Fibroblast of mammary gland (primary cell): ENCODE measurements at places on chromosomes 16 and 17.

- DNase-seq, result no peak
Measured at GRCh38 chr17:61484174-61484573, 32.0 kb downstream of the TBX4 start.

- no peak for DNase-seq
Measured at GRCh38 chr17:9705745-9706144, 60.4 kb downstream of the USP43 start.

GRCh38 chr16:84937196-84938005 is 73.9 kb downstream of the ZDHHC7 start:
- no peak for DNase-seq

GRCh38 chr16:87250431-87250960 is 66.7 kb downstream of the C16orf95 start:
- DNase-seq, result no peak

- peak; percentile 60 for DNase-seq
Measured at GRCh38 chr17:55546991-55547664, 35.9 kb upstream of the SMIM36 start.

DNA sequence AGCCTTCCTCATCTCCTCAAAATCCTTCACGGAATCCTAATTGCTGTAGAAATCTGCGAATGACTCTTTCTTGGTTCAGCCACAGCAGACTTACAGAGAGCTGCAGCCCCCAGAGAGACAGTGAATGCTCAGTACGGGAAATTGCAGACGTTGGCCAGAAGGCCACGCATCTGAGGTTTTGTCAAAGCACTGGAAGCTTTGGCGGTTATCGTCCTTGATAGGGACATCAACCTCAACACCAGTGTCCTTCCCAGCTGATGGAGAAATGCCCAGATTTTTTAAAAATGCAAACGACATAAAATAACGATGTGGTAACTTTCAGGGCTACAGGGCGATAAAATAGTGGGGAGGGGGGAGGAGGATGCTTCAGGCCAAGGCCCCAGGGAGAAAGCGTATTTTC is 166.6 kb upstream of the CIBAR2 start:
- no peak for DNase-seq

DNA sequence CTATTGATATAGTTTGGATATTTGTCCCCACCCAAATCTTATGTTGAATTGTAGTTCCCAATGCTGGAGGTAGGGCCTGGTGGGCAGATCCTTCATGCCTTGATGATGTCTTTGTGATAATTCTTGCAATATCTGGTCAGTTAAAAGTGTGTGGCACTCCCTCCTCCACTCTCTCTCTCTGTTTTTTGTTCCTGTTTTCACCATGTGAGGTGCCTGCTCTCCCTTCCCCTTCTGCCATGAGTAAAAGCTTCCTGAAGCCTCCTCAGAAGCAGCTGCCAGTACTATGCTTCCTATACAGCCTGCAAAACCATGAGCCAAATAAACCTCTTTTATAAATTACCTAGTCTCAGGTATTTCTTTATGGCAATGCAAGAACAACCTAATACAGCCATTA is 47.3 kb downstream of the TOM1L2 start:
- DNase-seq, result no peak

DNA sequence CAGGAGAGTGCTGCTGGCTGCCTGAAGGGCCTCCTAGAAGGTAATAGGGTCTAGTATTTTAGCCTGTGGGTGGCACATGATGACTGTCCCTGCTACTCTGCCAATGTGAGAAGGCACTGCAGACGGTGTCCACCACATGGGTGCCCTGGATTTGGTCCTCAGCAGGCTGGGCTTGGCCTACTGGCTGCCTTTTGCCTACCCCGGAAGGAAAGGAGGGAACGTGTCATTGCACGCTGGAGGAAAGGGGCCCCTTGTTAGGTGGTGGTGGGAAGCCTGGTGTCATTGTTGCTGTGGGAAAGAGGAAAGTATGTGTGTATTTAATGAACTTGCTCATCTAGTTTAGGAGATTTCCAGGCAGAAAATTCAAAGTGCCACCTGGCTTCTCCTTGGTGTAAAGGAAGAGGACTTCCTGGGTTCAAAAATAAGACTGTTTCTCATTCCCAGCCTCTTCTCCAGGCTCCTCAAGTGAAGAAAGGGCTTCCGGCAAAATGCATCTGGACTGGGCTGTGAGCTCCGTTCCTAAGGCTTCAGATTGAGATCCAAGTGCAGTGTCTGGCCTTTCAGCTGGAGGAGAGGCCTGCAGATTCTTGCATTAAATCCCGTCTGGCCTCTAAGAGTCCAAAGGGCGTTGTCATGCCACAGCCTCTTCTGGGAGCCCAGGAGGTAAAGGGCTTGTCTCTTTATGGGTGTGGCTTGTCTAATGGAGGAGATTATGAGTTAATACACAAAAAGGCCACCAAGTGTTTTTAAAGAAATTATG is 55.1 kb downstream of the RPTOR start:
- DNase-seq, result peak; percentile 30

DNA sequence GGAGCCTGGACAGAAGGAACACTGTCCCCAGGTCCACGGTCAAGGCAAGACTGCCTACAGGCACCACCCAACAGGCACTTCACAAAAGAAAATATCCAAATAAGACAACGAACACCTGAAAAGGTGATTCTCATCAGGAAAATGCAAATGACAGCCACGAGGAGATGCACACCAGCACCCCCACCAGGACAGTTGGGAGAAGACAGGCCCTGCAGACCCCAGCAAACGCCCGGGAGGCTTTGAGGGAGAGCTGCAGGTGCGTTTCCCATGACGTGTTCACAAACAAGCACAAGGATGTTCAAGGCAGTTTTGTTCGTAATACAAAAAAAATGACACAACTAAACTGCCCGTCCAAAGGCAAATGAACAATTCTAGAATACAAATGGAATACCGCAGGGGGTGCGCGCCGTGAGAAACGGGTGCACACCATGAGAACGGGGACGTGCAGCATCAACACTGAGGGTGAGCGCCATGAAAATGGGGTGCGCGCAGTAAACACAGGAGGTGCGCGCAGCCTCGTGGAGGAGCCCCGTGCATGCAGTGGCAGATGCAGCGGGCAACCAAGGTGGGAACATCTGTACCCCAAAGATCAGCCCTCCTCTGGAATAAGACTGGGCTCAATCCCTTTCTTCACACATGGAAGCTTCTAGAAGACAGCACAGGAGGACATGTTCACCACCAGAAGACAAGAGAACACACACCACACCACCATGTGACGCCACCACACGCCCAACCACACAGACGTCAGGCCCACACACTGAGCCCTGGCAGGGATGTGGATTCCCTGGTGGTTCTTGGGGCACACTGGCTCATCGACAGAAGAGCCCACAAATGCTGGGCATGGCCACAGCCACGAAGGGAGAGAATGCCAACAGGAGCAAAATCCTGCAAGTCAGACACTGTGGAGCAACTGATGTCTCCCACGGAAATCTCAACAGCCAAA is 91.2 kb downstream of the ZNF778 start:
- no peak for DNase-seq

- DNase-seq, result no peak
Measured at GRCh38 chr16:70258065-70258464, 6.3 kb upstream of the EXOSC6 start.

- DNase-seq, result peak; percentile 79
Measured at GRCh38 chr17:43661699-43662412, at the start of gene MEOX1. Gene MEOX1 (minus strand): TSS chr17:43661922. CDS start chr17:43661534, 388 bp downstream.

DNA sequence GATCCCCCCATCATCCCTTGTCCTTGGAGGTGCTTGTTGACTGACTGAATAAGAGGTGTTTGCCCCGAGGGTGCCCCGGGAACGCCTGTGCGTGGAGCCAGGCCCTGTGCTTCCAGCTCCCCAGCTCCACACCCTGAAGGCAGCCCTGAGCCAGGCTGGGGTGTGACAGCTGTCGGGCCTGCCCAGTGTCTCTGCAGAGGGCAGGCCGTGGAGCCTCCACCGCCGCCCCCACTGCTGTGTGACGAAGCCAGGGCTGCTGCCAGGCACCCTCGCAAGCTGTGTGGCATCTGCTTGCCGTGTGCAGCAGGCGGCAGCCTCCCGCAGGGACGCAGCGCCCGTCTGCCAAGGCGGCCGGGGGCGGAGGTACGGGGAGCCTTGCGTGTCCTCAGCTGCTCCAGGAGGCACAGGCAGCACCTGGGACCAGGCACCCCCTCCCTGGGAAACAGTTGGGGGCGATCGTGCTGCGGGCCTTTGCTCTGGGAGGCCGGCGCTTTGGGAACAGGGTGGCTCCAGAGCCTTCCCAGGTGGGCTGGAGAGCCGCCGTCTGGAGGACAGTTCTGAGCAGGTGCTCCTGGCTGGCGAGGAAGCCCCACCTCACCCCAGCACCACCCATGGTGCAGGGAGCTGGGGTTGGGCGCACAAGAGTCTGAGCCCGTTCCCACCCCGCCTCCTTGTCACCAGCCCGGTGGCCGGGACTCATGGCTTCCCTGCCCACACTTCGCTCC is 26.6 kb downstream of the GSE1 start:
- no peak for DNase-seq

DNA sequence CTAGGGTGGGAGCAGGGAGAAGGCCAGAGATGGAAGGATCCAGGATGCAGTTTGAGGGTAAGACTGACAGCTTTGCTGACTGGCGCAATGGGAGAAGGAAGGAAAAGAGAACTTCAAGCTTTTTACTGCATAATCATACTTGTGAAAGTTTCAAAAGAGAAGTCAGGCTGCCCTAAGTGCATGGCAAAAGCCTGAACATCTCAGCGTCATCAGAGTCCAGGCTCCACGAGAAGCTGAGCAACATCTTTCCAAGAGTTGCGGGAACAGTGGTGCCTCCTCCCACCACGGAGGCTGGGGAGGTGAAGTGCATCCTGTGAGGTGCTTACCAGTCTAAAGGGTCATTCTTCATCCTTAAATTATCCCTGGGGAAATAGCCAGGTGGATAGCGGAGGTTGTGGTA is 26.9 kb upstream of the SLC38A8 start:
- DNase-seq, result no peak

- DNase-seq, result peak; percentile 20
Measured at GRCh38 chr16:75022567-75022966, 23.7 kb downstream of the ZNRF1 start.

GRCh38 chr17:57515662-57516211 is 229.4 kb downstream of the CCDC182 start:
- no peak for DNase-seq

DNA sequence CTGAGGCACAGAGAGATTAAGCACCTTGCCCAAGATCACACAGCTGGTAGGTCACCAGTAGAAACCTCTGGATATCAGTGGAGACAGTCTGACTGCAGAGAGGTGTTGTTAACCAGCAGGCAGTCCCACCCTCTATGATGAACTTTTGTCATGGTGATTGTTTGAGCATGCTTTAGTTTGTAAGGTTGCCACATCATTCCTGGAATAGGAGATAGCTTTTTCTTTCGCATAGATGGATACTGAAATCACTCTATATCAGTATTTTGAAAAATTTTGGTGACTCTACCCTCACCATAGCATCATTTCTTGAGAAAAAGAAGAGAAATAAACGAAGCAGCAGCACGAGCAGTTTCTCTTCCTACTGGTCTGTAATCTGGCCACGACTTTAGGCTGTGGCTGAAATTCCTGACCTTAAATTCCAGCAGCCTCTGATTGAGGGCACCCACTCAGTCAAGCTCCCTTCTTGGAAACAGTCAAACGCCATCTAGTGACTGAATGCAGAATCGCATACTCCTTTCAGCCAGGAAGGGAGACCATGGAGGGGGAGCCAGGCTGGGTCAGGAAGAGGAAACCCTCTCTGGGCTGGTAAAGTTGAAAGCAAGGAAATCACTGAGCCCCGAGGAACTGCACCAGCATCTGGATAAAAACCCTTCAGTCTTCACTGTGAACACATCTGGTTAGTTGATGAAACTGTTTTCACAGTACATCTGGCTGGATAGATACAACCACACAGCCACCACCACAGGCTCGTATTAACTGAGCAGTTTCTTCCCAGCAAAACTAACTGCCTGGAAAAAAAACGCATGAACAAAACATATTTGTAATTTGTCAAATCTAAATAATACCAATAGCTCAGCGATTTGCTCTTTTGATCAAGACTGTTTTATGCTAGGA is 108.5 kb upstream of the XYLT1 start:
- DNase-seq, result peak; percentile 85

- DNase-seq, result no peak
Measured at GRCh38 chr17:39555368-39555767, 52.4 kb downstream of the NEUROD2 start.

DNA sequence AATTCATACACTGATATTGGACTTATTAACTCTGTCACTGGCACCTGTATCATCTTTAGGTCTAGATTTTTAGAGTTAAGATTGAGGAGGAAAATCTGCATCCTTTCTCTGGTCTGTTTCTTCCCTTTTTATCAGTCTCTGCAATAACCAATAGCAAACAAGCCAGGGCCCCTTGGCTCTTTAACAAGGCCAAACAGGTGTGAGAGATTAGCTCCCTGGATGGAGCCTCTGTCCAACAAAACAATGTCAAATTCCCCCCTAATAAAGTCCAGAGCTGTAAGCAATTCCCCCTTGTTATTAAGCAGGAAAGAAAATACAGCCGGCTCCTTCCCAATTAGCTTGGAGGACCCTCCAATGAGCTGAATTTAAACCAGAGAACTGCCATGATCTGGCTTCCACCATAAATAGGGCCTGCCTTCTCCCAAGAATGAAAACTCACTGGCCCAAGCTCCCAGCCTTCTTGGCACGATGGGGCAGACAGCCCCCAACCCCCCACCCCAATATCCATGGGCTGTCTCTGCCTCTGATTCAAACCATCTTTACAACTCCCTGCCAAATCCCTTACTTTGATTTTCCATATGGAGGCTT is 56.1 kb upstream of the SOX9 start:
- no peak for DNase-seq

DNA sequence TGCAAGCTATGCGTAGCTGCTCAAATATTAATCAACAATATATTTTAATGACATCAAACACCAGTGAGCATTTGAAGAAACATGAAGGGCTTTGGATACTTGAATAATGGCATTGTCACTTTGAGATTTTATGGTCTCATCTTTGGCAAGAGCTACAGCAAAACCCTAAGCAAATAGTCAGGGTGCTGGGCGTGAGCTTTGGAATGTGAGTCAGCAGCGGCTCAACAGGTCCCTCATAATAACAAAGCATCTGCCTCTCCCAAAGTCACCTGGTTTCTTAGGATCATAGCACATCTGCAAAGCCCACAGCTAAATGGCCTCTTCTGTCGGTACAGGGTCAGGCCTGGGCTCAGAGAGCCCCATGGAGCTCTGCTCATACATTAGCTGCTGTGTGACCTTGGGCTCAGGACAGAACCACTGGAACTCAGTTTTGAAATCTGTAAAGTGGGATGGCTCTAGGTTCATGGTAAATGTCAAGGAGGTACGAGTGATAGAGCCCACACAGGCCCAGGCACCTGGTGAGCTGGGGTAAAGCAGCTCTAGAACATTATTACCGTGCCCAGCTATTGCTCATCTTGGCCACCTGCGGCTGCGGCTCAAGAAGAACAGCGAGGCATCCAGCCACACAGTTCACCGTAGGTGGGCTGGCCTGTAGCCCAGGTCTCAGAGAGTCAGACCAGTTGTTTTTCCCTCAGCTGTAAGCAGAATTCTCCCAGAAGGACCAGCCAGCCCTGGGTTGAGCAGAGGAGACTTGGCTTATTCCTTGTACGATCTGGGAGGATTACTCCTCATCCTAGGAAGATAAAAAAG is 544.5 kb upstream of the CDH11 start:
- DNase-seq, result no peak

GRCh38 chr17:8572764-8573163 is 57.8 kb downstream of the MYH10 start:
- DNase-seq, result peak; percentile 19

- DNase-seq, result no peak
Measured at GRCh38 chr17:42159796-42160530, 5.2 kb upstream of the RAB5C start.
